ENCODE measurements at places on chromosomes 16 and 17.

GRCh38 chr16:87929986-87930385 lies 6.3 kb downstream of the CA5A start:
- no peak for DNase-seq

GRCh38 chr17:76131692-76132573 lies 9.1 kb downstream of the FOXJ1 start:
- no peak for DNase-seq

GRCh38 chr17:45258981-45259380 lies 2.9 kb downstream of the SPATA32 start:
- no peak for DNase-seq

GRCh38 chr17:46915596-46915995 lies 7.4 kb upstream of the GOSR2 start:
- DNase-seq, result no peak

- DNase-seq, result no peak
Measured at GRCh38 chr16:51553910-51554309, 402.8 kb upstream of the SALL1 start.

DNA sequence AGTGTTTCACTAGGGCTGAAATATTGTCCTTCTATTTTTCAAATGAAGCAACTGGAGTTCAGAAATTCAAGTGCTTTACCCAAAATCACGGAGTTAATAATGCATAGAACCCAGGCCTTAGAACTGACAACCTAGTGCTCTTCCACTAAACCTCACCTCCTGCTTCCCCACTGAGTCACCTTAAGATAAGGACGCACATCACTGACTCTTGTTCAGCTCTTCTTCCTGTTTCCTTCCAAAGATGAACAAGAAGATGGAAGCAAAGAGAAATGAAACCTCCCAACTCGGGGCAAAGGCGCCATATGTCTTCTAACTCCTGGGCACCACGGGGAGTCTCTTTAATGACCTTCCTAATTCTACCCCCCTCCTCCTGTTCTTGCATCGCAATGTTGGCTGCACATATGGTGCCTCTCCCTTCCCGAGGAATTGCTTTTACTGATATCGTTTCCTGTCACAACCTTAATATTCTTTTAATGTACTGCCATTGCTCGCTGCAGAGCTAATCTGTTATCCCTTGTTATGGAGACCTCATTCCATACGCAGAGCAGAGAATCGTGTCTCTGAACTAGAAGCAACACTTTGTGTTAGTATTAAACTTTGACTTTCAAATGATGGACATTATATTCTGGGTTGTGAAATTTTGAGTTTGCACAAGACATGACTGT lies 591.4 kb downstream of the TMEM114 start:
- DNase-seq, result no peak

DNA sequence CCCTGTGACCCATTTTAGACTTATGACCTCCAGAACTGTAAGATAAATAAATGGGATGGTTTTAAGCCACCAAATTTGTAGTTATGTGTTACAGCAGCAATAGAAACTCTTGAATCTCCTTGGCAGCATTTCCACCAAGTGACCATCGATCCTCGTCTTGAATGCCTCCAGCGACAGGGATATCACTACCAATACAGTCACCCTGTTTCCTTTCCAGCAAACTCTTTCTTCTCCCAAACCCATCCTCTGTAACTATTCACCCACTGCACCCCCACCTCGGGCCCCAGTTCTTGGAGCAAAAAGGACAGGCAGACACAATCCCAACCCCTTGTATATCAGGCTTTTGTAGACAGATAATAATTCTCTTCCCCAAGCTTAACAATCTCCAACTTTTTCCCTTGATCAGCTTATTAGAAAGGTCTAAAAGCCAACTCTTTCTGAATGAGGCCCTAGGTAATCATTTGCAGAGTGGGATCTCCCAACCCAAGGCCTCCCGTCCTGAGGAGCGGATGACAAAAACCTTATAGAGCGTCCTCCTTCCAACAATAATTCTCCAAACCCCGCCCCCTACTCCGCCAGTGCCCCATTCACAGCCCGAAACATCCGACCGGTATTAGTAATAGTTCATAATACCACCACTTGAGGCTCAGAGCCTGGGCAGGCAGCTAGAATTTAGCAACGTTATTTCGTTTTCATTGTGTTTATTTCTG lies 14.7 kb upstream of the PLLP start:
- no peak for DNase-seq

GRCh38 chr16:4607841-4608703 lies 6.6 kb downstream of the UBALD1 start:
- no peak for DNase-seq

DNA sequence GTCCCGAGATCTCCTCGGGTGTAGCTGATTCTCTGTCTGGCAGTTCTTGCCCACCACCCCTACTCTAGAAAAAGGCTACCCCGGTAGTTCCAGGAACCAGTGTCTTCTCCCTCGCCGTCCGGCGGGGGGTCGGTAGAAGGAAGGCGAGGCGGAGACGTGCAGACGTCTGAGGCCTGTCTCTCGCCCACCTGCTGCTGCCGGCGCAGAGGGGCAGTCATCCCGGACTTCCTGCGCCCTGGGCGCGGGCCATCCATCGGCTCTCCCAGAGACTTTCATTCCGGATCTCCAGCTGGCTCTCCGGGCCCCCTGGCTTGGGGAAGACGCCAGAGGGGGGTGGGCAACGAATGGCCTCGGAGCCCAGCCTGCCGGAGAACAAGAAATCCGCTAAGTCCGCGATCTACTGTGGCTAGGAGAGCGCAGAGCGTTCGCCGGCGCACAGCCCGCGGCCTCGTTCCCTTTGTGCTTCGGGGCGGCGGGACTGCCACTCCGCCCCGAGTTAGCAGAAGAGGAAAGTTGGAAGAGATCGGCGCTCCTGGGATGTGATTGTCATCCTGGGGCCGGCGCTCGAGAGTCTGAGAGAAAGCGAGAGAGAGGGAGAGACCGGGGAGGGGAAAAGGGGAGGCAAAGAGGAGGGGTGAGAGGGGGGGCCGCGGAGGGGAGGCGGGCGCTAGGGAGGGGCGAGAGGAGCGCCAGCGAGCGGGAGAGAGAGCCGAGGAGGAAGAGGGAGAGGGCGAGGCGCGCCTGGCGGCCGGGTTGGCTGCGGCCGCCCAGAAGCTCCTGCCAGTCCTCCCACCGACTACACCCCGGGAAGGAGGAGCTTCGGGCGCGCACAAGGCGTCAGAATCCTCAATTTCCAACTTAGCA lies at the start of gene IRX5:
IRX5 (plus strand) TSS at position 861 of the 864 bp plus-strand sequence. CDS start 334 bp downstream, outside the sequence.
- DNase-seq, result no peak

Measured in vagina (tissue), 2 donors.